Lower lobe of right lung (tissue), 2 donors: ENCODE measurements at places on chromosomes 16 and 17. TPM values are rescaled to one million over a fixed set of nuclear protein-coding genes. Genes with fewer than 3 reads are reported as not detected.
A peak's percentile ranks its signal among the peaks of the same experiment; 100 is the strongest.

- no peak overlapping the region for H3K27ac ChIP-seq
- peaks cover 5% of the 10 kb centered on the region for H3K36me3 ChIP-seq
- no peaks in the 10 kb centered on the region for H3K27me3 ChIP-seq
- no peaks in the 10 kb centered on the region for H3K4me1 ChIP-seq
- DNase-seq = no peak
Measured at GRCh38 chr17:80802626-80803450, 188.8 kb upstream of the CHMP6 start.

- DNase-seq = no peak
- H3K4me3 ChIP-seq = no peak overlapping the region
- H3K36me3 ChIP-seq = no peaks in the 10 kb centered on the region
- H3K27me3 ChIP-seq = no peaks in the 10 kb centered on the region
Measured at GRCh38 chr16:49410226-49410625, 36.6 kb downstream of the C16orf78 start.

- H3K27ac ChIP-seq = peak overlapping the region; percentile 74
- peaks cover 44% of the 10 kb centered on the region for H3K4me1 ChIP-seq
- H3K27me3 ChIP-seq = no peaks in the 10 kb centered on the region
- DNase-seq = peak; percentile 34
Measured at GRCh38 chr16:66899310-66899944, 19.1 kb downstream of the PDP2 start.

GRCh38 chr16:1223355-1224214 is 1.5 kb downstream of the TPSG1 start:
- H3K36me3 ChIP-seq = no peaks in the 10 kb centered on the region
- no peak overlapping the region for H3K4me3 ChIP-seq
- H3K27me3 ChIP-seq = no peaks in the 10 kb centered on the region
- no peaks in the 10 kb centered on the region for H3K4me1 ChIP-seq

ABCA8 gene
- 38.3 TPM for total RNA-seq

GRCh38 chr17:80095844-80096475 is 5.4 kb upstream of the GAA start:
- DNase-seq = no peak
- no peak overlapping the region for H3K27ac ChIP-seq
- no peak overlapping the region for H3K4me3 ChIP-seq
- peaks cover 7% of the 10 kb centered on the region for H3K4me1 ChIP-seq
- H3K36me3 ChIP-seq = no peaks in the 10 kb centered on the region

- no peaks in the 10 kb centered on the region for H3K36me3 ChIP-seq
- no peak for DNase-seq
- no peaks in the 10 kb centered on the region for H3K4me1 ChIP-seq
- H3K27me3 ChIP-seq = no peaks in the 10 kb centered on the region
- no peak overlapping the region for H3K4me3 ChIP-seq
- no peak overlapping the region for H3K27ac ChIP-seq
Measured at GRCh38 chr16:47815655-47816054, 340.1 kb downstream of the ABCC12 start.
